ENCODE measurements at places on chromosomes 5 and 9.

DNA sequence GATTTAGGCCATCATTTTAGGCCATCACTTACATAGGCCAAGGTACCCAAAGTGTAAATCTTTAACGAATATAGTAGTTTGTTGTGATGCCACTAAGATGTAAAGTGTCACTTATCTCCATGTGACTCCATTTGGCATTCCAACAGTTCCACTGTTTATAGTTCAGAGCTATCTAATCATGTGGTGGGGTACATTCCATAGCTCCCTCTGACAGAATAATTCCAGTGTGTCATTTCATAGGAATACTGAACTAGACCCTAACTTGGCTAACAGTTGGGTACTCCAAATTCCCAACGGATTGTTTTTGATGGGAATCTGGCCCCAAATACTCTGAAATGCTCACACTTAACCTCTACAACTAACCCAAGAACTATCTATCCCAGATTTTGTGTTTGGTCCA, 76.7 kb upstream of the FST start:
- no peak for DNase-seq

DNA sequence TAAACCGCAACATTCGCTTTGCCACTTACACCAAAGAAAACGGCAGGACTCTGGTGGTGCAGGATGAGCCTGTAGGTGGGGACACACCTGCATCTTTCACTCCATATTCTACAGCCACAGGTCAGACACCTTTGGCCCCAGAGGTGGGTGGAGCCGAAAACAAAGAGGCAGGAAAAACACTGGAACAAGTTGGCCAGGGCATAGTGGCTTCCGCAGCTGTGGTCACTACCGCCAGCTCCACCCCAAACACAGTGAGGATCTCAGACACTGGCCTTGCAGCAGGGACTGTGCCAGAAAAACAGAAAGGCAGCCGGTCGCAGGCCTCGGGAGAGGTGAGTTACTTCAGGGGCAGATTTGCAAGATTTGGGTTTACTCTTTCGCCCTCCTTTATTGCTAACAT, 33.8 kb downstream of the KDM3B start:
- DNase-seq = no peak

- no peak for DNase-seq
Measured at GRCh38 chr9:105994970-105995369, 300.6 kb downstream of the TMEM38B start.

DNA sequence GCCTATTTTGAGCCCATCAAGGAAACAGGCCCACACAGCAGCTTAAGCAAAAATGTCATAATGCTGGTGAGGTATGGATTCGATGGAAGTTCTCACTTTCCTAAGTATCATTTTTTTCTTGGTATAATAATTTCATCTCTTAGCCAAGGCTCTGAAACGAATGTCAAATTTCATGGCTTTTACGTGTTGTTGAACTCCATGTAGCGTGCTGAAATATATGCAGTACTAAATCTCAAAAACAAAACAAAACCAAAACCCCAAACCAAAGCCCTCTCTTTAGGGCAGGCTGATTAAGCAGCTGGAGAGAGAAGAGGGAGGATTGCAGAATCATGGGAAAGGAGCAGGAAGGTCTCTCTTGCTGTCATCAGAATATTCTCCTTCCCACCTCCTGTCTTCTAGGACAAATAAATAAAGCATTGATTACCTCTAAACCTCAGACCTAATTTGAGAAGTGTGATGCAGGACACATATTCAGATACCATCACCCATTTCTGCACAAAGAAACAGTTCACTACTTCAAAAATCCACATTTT, 58.3 kb downstream of the TMEM174 start:
- DNase-seq = no peak

DNA sequence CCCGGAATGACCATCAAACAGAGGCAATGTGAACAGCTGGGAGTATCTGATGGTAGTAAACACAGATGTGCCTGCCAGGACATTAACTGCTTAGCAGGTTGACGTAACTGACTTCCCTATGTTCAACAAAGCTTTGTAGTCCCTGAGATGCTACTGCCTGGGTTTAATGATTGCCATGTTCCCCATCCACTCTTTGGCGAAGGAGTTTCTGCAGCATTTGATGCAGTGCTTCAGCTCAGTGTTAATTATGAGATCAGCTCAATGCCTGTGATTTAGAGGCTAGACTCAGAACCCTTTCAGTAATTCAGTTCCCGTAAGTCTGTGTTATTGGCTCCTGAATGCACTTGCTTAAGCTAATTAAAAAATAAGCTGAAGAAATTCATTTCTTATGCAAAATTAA, 547.3 kb upstream of the ZNF608 start:
- DNase-seq = no peak

DNA sequence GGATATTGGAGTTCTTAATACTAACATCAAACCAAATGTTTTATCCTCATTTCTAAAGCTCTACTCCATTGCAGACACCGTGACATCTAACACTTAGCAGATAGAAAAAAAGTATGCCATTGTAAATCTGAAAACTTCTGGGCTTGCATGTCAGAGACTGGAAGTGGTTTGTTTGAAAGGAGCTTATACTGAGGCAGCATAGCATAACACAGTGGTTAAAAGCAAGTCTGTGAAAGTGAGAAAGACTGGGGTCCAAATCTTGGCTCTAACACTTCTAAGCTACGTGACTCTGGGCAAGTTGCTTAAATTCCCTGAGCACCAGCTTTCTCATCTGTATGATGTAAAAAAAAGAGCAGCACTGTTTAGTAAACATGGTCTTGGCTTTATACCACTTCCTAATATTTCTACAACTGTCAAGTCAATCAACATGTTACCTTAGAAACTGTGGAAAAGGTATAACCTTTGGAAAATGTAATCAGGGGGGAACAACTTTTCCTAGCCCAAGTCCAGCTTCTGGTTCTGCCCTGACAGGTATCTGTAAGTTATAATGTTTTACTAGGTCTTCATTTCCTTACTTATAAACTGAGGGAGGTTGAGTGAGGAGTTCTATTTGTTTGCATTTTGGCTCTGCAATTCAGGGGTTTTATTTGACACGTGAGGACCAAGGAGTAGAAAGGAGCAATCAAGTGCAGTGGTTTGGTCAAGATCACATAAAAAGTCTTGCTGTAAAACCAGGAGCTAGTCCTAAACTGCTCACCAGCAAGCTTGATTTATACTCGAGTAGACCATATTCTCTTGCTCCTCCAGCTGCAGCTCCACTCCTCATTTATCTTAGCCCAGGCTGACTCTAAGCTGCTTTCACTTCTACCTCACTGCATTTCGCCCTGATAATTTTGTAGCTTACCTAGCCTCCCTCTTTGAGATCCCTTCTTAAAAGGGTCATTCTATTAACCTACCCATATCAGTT, 541.0 kb downstream of the RAB3C start:
- peak; percentile 65 for DNase-seq

- DNase-seq = no peak
Measured at GRCh38 chr9:90521811-90522570, 120.6 kb downstream of the DIRAS2 start.

DNA sequence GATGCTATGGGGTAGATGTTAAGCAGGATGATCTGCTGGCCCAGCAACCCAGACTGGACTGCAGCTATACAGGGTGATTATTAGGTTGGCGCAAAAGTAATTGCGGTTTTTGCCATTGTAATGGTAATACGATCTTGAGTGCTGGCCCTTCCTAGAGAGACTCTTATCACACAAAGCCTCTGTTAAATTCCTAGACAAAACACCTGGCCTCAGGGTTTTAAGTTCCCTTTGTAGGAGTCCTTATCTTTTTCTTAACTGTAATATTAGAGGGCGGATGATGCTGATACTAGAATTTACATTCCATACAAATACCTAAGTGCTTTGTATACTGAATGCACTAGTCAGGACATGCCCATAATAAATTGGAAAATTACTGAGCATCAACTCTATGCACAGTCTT, 222.2 kb downstream of the NDUFS4 start:
- no peak for DNase-seq

DNA sequence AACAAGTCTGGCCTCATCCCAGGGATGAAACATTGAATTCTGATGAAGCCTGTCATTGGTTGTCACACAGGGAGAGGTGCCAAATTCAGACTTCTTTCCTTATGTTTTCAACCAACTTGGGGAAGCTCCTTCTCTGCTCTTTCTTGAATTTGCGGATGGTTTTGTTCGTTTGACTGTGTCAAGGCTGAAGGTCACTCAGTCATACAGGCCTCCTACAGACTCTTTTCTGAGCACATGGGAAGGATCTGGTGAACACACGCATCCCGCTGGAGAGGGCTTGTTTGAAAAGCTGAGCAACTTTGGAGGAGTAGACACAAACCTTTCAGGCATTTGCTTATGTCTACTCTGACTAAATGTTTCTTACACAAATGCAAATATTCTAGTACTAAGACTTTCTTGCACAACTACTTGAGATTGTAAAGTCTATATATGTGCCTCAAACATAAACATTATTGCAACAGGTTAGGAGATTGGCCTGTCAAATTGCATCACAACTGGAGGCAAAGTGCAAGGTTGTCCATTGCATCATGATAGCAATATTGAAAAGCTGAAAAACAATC, 151.5 kb upstream of the NR3C1 start:
- DNase-seq = no peak

- peak; percentile 59 for DNase-seq
Measured at GRCh38 chr9:114504341-114505186, 709 bp downstream of the WHRN start.

DNA sequence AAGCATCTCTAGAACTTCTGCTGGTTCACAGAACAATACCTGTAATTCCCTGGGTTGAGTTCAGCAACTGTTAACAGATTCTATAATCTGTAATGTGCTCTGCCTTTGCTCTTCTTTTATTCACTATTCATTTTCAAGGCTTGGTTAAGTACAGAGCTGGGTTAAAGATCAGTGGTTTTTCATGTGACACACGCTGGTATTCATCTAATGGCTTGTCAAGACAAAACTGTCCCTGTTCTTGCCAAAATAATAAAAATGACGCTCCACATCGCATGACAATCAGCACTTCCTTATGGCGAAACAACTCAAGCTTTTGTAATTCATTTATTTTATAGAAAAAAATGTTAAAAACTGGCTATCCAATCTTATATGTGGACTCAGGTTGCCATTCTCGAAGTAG, 137.9 kb downstream of the BNC2 start:
- no peak for DNase-seq

- no peak for DNase-seq
Measured at GRCh38 chr9:86714999-86715398, 232.3 kb downstream of the GAS1 start.

- DNase-seq = no peak
Measured at GRCh38 chr9:10479172-10479571, 133.6 kb downstream of the PTPRD start.

GRCh38 chr9:2132484-2133082, 117.4 kb downstream of the SMARCA2 start:
- DNase-seq = peak; percentile 23

- DNase-seq = no peak
Measured at GRCh38 chr5:72369711-72370110, 49.5 kb downstream of the PTCD2 start.

GRCh38 chr5:98144116-98144515, 629.3 kb upstream of the RGMB start:
- DNase-seq = no peak

DNA sequence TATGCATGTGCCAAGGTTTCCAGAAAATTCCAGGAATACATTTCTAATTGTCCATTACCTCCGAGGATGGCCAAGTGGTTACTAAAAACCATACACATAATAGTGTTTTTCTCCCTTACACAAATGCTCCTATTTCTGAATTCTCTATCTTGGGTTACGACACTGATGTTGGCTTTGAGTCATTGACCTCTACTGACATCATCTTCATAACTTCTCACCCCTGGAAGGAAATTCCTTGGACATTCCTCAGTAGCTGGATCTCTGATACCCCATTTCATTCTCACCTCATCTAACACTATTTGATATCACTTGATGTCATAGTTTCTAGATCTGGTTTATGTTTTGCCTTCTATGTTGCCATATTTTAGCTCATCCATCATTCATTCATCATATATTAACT, 287.2 kb downstream of the CTNND2 start:
- no peak for DNase-seq

- no peak for DNase-seq
Measured at GRCh38 chr5:177576169-177576568, 15.8 kb upstream of the TMED9 start.

GRCh38 chr5:136090319-136090718, 42.3 kb upstream of the SMAD5 start:
- DNase-seq = no peak

DNA sequence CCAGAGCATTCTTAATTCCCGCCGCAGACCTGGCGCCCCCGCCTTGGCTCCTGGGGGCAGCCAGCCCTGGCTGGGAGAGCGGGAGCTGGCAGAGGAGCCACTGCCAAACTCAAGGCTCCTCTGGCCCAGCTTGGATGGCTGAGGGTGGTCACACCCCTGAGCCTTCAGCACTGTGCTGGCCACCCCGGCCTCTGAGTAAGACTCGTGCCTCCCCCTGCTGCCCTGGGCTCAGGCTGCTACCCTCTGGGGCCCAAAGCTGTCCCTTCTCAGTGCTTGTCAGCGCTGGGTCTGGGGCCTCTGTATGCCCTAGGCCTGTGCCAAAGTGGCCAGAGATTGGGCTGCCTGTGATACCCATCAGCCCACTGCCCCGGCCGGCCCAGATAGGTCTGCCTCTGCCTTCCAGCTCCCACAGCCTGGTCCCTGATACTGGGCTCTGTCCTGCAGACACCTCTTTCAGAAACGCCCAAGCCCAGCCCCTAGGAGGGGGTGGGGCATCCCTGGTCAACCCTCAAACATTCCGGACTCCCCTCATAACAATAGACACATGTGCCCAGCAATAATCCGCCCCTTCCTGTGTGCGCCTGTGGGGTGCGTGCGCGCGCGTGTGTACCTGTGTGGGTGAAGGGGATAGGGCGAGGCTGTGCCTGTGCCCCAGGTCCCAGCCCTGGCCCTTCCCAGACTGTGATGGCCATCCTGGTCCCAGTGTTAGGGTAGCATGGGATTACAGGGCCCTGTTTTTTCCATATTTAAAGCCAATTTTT, 4.4 kb upstream of the PRR7 start:
- DNase-seq = no peak

GRCh38 chr9:68728731-68729130, 23.7 kb downstream of the PIP5K1B start:
- DNase-seq = no peak

DNA sequence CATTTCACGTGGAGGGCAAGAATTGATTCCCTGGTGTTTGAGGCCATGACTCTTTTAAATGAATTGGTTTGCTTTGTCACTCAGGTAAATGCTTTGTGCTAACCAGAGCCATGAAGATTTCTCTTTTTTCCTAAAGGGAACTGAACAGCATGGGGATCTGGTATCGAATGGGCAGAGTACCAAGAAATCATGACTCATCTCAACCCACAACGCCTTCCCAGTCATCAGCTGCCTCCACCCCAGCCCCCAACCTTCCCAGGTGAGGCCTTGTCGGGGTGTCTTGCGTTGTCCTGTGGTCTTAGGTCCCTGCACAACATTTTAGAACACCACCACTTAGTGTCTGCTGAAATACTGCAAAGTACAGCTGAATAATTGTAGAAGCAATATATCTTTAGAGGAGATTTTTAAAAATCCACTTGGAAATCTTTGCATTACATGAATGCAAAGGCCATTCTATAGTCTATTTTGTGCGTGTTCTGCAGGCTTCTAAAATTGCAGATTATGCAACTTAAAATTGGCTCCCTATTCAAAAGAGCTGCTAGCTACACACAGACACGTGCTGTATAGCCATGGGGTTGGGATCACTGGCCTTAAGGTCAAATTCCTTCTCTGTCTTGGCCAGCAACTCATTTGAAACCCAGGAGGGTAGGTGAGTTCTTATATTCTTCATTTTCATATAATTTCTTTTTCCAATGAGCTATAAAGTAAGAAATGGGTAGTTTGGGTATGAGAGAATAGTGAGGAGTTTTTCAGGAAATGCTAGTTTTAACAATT, 69.0 kb downstream of the MVB12B start:
- no peak for DNase-seq

GRCh38 chr5:87307796-87308423, 40.2 kb downstream of the RASA1 start:
- DNase-seq = peak; percentile 78

GRCh38 chr5:59416451-59416850, 477.1 kb downstream of the PDE4D start:
- DNase-seq = no peak

All from MM.1S (cell line).